ENCODE measurements at places on chromosomes 12 and 14.

GRCh38 chr12:8081251-8081920, 688 bp upstream of the NECAP1 start:
- DNase-seq: peak; percentile 53

DNA sequence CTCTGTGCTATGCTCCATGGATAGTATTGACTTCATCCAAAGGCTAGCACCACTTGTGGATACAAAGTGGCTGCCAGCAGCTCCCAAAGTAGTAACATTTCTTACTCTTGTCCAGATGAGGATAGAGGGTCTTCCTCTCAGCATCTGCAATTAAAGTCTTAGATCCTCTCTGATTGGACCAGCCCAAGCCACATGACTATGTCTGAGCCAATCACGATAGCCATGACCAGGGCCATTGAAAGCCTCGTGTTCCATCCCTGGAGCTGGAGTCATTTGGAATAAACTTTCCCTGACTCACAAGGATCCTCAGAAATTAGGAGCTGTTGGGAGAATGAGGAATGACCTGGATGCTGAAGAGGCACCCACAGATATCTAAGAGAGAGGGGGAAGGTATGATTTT, 28.5 kb upstream of the SLC24A4 start:
- DNase-seq: no peak

- no peak for DNase-seq
These were observed 135.1 kb downstream of the ETNK1 start for GRCh38 chr12:22759769-22760674.

- no peak for DNase-seq
These were observed 14.4 kb downstream of the FGD6 start for GRCh38 chr12:95202691-95203486.

DNA sequence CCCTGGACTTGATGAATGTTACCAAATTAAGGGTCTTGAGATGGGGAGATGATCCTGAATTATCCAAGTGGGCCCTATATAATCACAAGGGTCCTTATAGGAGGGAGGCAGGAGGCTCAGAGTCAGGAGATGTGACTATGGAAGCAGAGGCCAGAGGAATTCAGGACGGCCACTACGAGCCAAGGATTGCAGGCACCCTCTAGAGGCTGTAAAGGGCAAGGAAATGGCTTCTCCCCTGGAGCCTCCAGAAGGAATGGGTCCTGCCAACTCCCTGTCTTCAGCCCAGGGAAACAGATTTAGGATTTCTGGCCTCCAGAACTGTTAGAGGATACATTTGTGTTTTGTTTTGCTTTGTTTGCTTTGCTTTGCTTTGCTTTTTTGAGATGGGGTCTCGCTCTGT, 8.8 kb downstream of the BDKRB1 start:
- DNase-seq: no peak

DNA sequence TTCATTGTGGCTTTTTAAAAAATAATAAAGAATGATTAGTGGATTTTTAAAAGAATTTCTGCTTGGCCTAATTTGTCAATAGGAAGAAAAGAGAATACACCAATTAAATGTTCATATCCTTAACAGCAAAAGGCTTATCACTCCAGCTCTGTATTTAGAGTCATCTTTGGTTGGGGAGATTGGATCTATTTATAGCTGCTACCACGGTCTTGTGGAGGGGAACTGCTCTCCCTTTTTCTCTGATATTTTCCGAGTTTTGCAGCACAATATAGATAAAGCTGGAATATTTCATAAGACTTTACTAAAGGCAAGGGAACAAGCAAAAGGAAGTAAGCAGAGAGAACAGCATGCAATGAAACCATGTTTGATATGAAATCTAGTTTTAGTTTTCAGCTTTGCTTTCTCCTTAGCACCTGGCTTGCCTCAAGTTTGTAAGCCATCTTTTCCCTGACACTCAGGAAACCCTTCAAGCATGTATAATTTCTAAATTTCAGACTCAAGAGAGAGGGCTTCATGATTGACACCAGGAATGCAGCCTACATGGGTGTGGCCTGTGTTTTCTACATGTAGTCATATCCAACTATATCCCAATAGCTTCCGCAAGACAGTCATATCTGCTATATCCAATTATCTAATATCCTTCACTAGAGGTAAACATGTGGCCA, 35.2 kb downstream of the BRMS1L start:
- no peak for DNase-seq

DNA sequence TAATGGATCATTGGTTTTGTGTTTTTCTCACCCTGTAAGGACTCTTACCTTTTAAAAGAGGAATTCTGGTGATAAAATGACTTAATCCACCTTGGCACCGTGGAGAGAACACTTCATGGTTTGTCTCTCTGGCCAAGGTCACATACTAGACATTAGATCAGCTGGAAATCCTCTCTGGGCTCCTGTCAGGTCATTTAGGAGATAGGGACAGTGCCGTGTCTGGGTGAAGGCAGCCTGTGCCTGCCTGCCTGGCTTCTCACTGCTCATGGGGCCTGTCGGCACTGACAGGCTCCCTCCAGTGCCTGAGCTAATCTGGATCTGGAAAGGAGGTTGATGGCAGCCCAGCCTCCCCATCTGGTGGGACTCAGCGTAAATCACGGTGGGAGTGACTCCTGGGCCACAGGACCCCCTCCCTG, 5.7 kb downstream of the CRADD start:
- no peak for DNase-seq

DNA sequence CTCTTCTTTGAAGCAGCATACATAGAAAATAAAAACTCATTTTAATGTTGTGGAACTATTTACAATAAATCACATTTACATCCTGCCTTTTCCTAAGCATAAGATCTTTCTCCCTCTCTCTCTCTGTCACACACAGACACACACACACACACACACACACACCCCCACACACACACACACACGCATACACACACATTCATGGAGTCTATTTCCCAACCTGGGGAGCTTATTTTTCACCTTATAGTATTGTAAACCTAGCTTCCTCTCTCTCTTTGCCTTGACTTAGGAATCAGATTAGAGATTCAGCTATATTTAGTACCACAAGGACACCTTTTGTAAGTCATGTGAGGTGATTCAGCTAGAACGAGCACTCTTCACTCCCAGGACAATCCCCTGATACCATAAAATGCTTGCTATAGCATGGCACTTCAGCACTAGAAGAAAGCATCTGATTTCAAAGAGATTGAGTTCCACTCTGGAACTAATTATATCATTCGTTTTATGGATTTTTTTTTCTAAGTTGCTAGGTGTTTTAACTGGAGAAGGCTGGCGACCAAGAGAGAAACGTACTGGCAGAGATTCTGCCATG, 23.6 kb downstream of the TMEM30B start:
- no peak for DNase-seq

DNA sequence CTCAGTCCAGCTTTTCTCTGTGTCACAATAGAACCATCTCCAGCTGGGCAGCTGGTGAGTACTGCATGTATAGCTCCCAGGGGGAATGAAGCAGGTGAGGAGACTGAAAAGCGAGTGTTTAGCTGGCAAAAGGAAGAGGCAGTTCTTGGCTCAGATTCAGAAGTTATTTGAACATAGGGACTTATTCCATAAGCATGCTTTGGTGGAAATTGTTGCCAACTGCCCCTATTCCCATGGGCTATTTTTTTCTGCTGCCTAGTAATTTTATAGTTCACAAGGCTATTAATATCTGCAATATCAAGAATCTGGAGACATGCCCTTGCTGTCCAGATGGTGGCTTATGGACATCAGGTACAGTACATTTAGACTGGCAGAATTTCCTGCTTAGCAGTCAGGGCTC, 1112.7 kb downstream of the LRFN5 start:
- DNase-seq: no peak

DNA sequence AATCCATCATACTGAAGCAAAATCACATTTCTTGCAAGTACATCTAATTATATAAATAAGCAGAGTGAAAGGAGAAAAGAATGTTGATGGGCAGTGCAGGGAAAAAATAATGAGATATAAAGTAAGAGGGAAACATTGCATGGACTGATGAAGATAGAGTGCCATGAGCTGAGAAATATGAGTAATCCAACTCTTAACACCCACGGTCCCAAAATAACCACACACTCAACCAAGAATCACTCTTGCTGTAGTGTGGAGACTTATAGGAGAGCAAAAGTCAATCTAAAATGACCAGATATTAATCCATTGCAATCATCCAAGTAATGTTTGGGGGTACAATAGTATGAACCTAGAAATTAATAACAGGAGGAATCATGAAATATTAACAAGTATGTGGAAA, 40.2 kb downstream of the MYF5 start:
- no peak for DNase-seq

DNA sequence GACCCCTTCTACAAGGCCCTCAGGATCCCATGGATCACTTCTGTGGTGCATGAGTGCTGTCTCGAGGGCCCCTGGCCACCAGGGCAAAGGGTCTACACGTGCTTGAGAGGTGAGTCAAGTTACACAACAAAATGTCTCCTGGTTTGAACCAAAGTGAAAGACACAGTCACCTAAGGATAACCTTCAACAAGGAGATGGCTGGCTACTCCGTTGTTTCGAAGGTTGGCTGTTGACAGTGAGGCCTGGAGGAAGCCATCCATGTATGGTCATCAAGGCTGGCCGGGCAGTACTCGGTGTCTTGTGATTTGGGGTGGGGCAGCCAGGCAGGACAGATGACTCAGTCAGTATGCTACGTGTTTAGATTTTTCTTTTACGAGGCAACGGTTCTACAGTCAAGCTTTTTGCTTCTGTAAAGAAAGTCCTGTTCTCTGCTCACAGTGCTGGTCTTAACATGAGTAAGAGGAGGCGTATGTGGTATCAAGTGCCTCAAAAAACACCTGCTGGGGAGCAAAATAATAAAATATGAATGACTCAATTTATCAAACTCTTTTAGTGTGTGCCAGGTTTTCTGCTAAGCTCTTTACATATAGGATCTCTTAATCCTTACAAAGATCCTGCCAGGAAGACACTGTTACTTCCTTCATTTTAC, 18.0 kb upstream of the NT5DC3 start:
- no peak for DNase-seq

DNA sequence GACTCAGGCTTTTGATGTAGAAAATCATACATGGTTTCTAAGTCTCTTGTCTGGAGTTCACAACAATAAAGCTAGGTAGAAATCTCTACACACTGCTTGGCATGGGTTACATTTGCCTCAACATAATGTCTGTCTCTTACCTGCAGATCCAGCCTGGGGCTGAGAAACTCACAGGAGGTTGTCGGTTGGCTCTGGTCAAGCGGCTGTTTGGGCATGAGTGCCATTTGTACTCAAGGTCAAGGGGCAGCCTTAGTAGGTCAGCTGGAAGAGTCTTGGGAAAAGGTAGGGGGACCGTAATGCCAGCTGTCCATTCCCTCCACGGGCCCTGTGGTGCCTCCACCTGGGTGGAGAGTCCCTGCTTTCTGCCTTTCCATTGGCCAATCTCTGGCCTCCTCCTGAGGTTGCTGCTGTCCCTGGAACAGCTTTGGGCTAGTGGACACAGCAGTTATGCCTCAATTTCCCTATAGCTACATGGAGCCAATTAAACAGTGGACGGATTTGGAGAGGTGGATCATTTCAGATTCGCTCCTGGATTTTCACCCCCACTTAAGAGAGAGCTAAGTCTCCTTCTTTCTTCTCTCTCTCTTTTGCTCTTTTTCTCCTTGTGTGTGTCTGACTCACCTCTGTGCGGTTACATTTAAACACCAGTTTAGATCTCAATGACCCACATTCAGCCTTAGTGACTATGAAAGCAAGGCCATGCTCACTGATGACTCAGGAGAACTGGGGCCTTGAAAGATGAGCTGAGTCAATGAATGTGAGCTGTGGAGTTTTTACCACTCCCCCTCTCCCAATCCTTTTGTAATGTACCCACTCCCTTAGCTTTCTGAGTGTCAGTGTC, 132.8 kb upstream of the HIF1A start:
- peak; percentile 37 for DNase-seq

- no peak for DNase-seq
These were observed 210.1 kb upstream of the PLXNC1 start for GRCh38 chr12:93938317-93938716.

- DNase-seq: no peak
These were observed 1026.9 kb downstream of the LRFN5 start for GRCh38 chr14:42633504-42634095.

GRCh38 chr12:118336123-118336522, 36.6 kb downstream of the TAOK3 start:
- no peak for DNase-seq

GRCh38 chr12:34016361-34016760, 5.9 kb upstream of the ALG10 start:
- DNase-seq: no peak

DNA sequence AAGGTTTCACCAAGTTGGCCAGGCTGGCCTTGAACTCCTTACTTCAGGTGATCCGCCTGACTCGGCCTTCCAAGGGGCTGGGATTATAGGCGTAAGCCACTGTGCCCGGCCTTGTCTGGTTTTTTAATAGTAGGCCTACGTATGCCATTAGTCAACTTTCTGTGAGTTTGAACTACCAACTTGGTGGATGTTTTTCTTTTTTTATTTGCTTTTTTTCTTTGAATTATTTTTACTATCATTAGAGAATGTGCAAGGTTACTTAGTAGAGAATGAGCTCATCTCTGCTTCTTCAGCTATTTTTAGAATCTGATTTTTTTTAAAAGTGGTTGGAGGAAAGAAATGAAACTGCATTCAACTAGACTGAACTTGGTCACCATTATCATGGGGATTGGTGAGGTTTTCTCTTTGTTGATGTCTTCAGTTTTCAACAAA, 51.4 kb downstream of the HMGA2 start:
- no peak for DNase-seq

DNA sequence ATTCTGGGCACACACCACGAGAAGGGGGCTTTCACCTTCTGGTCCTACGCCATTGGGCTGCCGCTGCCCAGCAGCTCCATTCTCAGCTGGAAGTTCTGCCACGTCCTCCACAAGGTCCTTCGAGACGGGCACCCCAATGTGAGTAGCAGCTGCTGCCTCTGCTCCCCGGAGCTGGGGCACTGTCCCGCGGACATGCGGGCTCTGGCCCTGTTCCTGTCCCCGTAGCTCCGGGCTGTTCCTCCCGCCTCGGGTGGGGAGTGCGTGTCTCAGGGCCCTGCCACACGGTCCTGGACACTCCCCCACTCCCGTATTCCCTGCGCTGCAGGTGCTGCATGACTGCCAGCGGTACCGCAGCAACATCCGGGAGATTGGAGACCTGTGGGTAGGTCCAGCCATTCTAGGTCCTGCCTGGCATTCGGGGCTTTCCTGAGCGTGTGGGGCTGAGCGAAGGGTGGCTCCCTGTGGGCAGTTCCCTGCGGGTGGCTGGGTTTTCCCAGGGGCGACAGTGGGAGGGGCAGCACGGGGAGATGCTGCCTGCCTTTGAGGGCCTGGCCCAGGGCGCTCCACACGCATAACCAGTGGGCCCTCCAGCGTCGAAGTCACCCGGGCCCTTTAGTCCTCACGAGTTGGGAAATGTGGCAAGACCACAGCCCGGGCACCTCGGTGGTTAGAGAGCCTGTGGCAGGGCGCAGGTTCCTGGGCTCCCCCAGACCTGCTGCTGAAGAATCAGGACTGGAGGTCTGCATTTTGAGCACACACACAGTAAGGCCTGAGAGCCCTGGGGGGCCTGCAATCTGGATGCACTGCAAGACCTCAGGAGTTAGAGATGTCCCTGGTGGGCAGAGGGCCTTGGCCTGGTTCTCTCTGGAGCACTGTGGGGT, 13.5 kb downstream of the HIP1R start:
- no peak for DNase-seq

DNA sequence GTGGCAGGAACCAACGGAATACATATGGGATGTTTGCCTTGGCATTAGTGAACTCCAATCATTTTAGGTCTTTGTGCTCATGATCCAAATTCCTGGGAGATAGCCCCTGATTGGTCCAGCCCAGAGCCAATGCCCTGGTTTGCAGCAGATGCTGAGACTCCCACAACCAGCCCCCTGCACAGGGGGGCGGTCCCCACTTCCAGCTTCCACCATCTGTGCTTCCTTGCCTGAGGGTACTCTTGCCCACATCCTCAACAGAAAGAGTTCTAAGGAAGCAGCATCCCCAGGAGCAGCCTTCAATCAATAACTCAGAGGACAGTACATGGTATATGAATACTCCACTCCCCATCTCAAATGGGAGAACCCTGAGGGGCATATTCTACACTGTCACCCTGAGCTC, 39.7 kb upstream of the FICD start:
- no peak for DNase-seq

Data from CD4-positive, alpha-beta T cell treated with Interleukin-12 subunit alpha and Interleukin-12 subunit beta, for 1 hour (primary cell).